ENCODE measurements at places on chromosomes 2 and 18. TPM values are rescaled to one million over a fixed set of nuclear protein-coding genes. Genes with fewer than 3 reads are reported as not detected.

Gene FSIP2
- total RNA-seq, result 0.14 TPM

Gene GKN2
- total RNA-seq, result not detected

Gene SULT1C4
- not detected for total RNA-seq

DNA sequence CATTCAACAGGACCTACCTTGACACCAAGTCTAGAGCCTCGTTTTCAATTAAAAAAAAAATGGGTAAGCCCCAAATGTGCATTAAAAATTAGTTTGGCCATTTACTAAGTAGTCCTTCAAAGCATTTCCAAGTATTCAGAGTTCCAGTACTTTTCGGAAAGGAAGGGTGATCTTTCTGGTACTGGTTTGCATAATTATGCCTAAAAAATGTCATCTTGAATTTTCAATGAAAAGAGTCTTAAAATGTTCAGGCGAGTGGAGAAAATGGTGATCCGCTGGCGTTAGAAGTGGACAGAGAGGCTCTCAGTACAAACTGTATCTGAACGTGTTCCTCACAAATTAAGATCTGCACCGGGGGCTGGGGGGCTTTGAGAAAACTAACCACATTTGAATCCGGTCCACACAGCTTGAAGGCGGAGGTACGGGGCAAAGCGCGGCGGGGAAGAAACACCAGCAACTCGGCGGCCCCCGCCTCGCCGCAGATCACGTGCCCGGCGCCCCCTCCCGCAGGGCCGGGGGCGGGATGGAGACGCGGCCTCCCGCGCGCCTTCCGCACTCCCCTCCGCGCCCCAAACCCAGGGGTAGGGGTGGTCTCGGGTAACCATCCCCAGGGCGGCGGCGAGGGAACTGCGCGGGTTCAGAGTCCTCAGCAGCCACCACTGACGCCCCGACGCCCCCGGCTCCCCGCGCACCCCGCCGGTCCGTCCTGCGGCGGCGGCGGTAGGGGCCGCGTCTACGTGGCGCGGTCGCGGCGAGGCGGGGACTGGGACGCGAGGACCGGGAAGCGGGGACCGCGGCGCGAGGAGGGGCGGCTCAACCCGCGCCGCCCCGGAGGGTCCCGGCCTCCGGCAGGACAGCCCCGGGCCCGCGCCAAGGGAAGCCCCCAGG, 564 bp downstream of the LPIN2 start:
- peak overlapping the region; percentile 92 for H3K27ac ChIP-seq
- DNase-seq, result peak; percentile 42
- no peaks in the 10 kb centered on the region for H3K27me3 ChIP-seq
- H3K4me1 ChIP-seq, result peaks cover 69% of the 10 kb centered on the region
- H3K36me3 ChIP-seq, result peaks cover 30% of the 10 kb centered on the region

DNA sequence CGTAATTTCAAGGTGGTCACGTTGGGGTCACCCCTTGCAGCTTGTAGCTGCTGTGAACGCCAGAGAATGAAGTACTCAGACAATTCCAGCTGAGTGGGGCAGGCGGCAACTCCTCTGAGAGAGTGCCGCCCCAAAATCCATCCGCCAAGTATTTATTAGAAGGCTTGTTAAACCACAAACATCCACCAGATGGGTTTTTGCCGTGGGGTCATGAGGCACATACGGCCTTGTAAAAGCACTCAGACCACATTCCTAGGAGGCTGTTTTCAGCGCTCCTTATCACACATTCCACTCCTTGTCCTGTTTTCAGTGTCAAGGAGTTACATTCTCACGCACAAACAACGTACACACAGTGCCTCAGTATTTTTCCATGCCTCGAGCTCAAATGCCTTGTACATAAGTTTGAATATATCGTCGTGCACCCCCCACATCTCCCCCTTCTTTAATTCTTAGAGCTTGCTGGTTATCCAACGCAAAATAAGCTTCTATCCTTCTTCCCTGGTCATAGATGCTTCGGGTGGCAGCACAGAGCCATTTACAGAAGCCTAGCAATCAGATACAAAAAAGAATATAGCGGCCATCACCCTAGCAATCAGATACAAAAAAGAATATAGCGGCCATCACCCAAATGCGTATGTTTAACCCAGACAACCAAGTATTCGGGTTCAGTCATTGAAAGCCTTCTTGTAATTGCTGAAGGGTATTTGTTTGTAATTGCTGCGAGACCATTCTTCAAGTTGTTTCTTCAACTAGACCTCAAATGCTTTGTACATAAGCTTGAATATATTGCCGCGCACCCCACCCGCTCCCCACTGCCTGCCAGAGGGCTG, 7.3 kb downstream of the ALPP start:
- no peak for DNase-seq
- H3K36me3 ChIP-seq, result no peaks in the 10 kb centered on the region
- no peak overlapping the region for H3K27ac ChIP-seq
- peaks cover 52% of the 10 kb centered on the region for H3K27me3 ChIP-seq

GRCh38 chr2:37670378-37671008, 949 bp downstream of the CDC42EP3 start:
- no peak for DNase-seq
- H3K27ac ChIP-seq, result peak overlapping the region; percentile 80
- H3K27me3 ChIP-seq, result no peaks in the 10 kb centered on the region
- peak overlapping the region; percentile 90 for H3K4me3 ChIP-seq

- no peaks in the 10 kb centered on the region for H3K36me3 ChIP-seq
- H3K27me3 ChIP-seq, result no peaks in the 10 kb centered on the region
- H3K4me3 ChIP-seq, result no peak overlapping the region
Measured at GRCh38 chr18:25518716-25519053, 166.7 kb upstream of the ZNF521 start.

- no peaks in the 10 kb centered on the region for H3K36me3 ChIP-seq
- no peak for DNase-seq
- no peak overlapping the region for H3K4me3 ChIP-seq
- H3K27ac ChIP-seq, result no peak overlapping the region
Measured at GRCh38 chr2:65536596-65536995, 104.2 kb upstream of the SPRED2 start.

DNA sequence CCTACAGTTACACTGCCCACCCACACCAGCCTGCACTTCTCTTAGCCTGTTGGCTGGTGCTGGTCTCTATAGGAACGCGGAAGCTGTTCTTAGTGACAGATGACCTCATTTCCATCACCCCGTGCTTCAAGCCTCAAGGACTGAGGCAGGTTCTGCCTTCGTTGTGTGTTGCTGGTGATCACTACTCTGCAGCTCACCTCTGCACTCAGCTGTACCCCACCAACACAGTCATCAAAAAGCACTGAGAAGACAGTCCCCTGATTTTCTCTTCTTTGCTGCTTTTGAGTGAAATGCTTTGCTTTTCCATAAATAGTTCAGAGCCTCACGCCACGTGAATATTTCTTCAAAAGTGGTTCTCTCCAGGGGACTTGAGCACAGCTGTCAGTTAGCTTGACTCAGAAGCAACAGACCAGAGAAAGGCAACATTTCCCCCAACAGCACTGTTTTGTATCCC, 225.7 kb upstream of the CCDC150 start:
- no peaks in the 10 kb centered on the region for H3K36me3 ChIP-seq
- no peak for DNase-seq
- H3K4me3 ChIP-seq, result no peak overlapping the region

All from activated naive CD4-positive, alpha-beta T cell treated with anti-CD3 and anti-CD28 coated beads for 36 hours (primary cell).